ENCODE measurements at places on chromosomes 1 and 21.

GRCh38 chr1:245797592-245798348 is 643.0 kb downstream of the KIF26B start:
- no peak for DNase-seq

DNA sequence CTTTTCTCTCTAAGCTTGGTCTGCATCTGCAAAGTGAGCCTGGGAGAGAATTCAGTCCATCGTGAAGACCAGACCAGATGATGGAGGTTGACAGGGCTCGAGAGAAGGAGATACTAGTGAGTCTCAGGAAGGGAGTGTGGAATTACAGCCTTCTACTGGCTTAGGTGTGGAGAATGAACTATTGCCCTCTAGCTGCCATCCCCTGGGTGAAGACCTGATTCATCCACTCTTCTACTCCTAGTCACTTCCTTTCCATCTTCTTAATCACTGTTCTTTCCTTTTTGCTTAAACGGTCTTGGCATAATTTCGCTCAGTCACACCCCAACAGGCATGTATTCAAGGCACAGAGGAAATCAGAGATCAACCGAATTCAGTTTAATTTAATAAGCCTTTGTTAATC is 34.0 kb upstream of the HSD17B7 start:
- no peak for DNase-seq

DNA sequence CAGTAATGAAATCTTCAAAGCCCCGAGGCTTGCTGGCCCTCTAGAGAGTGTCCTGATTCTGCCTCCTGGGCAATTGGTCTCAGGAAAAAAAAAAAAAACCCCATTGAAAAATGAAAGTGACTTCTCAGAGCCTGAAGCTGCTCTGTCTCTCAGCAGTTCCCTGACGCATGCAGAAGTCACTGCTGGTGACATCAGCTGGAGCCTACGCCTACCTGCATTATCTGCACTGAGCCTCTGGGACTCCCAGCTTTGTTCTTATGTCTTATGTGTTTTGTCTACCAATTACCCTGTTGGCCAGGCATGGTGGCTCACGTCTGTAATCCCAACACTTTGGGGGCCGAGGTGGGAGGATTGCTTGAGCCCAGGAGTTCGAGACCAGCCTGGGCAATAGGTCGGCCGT is 10.1 kb upstream of the SLC25A33 start:
- DNase-seq: no peak

GRCh38 chr21:44375761-44376241 is 22.4 kb downstream of the TRPM2 start:
- DNase-seq: peak; percentile 52

DNA sequence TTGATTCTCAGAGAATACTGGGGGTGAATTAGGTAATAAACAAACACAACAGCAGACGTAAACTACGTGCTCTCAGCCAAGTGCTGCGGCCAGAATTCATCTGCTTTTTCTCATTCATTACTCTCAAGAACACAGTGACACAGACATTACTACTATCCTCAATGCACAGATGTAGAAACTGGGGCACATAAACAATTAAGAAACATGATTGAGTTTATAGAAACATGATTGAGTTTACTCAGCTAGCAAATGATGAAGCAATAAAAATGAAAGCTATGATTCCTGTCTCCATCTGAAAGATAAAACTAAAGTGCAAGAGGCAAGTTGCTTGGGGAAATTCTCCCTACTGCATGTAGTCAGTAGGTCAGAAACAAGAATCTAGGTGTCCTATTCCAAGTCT is 140.5 kb downstream of the IFI44 start:
- no peak for DNase-seq

DNA sequence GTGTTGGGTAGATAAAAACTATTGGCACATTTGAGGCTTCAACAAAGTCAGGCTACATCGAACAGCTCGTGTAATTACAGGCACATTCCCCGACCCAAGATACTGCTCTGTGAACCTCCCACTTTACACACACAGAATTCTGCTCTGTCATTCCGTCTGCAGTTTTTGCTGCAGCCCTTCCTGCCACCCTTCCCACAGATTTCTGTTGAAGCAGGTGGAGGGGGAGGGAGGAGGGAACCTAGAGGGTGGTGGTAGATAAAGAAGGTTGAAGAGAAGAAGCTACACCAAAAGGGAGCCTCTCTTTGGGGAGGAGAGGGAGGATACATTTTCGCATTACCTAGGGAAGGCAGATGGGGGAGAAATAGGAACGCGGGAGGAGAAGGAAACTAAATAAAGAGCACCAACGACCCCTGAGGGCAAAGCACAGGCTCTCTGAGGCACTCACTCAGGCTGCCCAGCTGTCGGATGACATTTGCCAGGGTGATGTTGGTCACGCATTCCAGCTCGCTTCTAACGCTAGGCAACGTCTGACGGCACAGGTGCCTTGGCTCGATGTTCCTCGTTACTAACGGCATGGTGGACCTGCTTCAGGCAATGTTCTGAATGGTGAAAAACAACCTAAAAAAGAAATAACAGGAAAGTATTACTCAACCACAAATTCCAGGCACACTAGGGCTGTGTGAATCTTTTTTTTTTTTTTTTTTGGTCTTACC is 36.0 kb downstream of the GPR3 start:
- DNase-seq: no peak

DNA sequence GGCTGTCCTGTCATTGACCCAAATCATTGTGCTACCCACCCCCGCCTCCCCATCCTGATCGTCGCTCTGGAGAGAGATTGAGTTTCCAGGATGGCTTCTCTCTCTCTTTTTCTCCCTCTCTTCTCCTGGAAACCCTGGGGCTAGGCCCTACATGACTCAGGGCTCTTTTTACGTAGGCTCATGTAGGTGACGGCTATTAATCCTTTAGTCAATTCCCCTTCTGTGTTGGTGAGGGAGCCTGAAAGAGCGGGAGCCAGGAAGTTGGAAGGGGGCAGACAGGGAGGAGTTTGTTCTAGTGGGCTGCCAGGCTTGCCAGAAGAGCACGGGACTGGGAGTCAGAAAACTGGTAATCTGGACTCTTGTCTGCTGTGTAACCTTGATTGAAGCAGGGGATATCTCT is 9.7 kb downstream of the ATP2B4 start:
- DNase-seq: peak; percentile 50

- no peak for DNase-seq
Measured at GRCh38 chr1:80059940-80060339, 1053.4 kb upstream of the ADGRL4 start.

DNA sequence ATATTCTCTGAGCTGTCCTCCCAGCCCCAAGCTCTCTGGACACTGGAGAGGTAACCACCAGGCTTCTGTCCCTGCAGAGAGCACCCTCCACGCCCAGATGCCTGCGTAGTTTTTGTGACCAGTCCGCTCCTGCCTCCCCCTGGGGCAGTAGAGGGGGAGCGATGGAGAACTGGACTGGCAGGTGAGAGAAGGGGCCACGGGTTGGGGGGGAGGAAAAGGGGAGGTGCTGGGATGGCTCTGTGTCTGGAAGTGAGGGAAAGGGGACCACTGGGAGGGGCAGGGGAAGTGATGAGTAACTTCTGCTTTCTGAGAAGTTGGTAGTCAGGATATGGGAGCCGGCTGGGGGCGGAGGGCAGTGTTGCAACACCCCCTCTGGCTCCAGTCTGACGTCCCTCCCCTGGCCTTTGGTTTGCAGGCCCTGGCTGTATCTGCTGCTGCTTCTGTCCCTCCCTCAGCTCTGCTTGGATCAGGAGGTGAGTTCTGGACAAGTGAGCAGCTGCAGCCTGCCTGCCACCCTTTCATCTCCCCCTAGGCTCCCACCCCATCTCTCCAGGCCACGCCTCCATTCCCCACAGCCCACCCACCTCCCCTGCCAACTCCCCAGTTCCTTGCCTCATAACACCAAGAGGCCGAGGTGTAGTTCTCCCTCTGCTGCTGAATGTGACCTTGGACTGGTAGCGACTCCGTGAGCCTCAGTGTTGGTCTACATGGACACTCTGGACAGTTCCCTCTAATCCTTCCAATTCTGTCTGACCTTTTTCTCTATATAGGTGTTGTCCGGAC is 3.1 kb downstream of the ADAMTSL4 start:
- DNase-seq: peak; percentile 90

GRCh38 chr1:172815740-172816139 is 156.8 kb downstream of the FASLG start:
- DNase-seq: no peak

DNA sequence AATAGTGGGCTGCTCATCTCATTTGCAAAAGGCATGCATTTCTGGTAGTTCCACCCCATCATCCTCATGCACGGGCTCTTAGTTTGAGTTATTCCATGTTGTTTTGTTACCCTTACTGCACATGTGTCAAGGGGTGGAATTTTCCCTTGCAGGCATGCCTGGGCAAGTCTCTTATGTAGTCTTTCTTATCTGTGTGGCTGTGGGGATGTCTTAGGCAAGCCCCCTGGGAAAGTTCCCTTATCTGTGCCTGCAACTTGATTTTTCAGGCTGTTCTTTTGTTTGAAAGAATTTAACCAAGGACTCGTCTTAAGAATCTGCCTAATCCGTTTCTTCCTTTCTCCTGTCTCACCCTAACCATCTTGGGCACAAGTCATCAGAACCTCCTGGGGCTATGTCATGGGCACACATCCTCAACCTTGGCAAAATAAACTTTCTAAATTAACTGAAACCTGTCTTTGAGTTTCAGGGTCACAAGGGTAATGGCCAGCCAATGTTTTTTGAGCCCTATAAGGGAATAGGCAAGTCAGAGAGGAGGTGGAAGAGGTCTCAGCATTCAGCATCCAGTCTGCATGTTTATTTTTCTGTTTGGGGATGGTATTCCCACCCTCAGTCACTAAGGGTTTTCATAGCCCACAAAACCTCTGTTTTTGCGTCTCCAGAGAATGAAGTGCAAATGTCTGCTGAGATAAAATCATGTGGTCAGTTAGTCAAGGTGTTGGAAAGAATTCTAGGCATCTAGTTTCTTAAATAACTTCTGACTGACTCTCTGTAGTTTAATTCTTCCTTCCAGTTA is 579.7 kb downstream of the PLA2G4A start:
- DNase-seq: no peak

DNA sequence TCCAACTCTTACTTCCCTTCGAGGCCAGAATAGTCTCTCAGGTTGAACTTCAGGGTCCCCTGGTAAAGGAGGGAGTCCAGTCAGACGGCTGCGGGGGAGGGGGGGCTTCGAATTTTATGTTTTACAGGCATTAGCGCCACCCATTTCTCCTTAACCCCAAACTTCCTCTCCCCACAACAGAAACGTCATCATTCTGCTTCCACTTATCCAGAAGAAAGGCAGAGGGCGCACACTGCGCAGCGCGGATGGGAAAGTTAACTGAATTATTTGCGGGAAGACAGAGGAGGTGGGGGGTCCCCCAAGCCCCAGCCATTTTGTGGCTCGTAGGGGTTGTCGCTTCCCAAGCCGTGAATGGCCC is 529 bp upstream of the PRMT2 start:
- DNase-seq: peak; percentile 87

DNA sequence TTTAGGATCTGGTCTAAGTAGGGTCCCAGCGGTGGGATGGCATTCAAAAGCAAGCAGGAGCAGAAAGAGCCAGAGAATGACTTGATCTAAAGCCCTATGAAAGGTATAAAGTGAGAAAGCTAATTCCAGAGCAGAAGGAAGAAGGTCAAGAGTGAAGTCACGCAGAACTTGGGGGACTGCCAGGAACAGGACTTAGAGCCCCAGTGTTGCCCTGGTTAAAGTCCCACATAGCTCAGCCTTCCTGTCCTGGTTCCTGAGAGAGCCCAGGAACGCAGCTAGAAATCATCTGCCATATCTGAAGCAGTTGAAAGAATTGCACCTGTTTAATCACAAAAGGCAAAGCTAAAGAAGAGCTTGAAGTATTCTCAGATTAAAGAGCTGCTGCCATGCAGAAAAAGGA is 160.6 kb upstream of the ATP1B1 start:
- peak; percentile 62 for DNase-seq

DNA sequence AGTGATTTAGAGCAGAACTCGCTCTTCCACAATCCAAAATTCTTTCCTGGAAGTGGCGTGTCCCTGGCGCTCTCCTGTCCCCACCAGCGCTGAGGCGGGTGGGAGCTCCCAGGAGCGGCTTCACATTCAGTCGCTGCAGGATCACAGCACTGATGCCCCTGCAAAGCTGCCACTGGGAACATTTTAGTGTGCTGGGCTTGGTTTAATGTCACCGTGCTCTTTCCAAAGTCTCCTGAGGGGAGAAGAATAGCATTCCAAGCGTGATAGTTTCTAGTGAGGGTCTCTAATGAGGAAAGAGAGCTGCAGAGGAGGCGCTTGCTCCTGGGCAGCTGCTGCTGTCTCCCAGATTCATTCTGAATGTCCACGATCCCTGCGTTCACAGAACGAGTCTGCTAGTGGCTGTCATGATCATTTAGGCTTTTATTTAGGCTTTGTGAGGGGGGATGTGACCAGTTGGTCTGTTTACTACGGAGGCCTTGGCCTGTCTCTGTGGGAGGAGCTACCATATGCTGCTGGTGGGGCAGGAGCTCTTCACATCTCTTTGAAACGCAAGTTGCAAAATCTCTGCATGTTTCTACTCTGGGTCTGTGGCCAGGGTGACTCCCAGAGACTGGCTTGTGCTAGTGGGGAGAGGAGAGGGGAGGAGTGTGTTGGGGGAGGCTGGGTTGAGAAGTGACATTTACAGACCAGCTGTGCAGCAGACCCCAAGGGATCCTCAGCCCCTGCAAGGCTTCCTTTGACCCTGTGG is 23.4 kb downstream of the OLFML3 start:
- no peak for DNase-seq

- no peak for DNase-seq
Measured at GRCh38 chr1:245056913-245057312, 97.9 kb upstream of the KIF26B start.

DNA sequence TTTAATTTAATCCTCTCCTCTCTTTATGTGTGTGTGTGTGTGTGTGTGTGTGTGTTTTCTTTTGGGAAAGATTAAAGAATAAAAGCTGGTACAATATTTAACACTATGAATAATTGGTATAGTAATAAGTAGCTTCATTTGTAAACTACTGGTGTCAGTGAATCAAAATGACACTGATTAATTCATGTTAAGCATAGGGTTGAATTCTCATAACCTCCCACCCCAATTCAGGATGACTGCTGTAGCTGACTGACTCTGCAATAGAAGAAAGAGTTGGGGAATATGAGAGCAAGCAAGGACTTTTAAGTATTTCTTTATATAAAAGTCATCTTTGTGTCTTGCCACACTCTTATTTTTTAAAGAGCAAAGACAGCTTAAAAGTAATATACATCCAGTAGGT is 13.1 kb downstream of the SLC30A7 start:
- no peak for DNase-seq

GRCh38 chr21:19535356-19535755 is 1131.8 kb upstream of the TMPRSS15 start:
- DNase-seq: no peak

DNA sequence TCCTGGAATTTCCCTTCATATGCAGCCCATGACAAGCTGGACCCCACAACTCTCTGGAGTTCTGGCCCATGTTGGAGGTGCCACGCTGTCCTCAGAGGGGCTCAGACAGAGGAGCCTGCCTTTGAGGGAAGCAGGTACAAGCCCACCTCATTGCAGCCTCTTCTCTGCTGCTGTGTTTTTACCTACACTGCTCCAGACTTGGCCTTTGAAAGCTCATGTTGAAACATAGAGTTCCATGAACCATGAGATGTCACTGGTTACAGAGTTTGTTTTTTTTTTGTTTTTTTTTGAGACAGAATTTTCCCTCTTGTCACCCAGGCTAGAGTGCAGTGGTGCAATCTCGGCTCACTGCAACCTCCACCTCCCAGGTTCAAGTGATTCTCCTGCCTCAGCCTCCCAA is 22.1 kb upstream of the ZBTB21 start:
- DNase-seq: no peak

GRCh38 chr1:67644566-67644965 is 40.4 kb upstream of the GADD45A start:
- DNase-seq: no peak

- DNase-seq: no peak
Measured at GRCh38 chr1:221316491-221317056, 425.3 kb downstream of the DUSP10 start.
